ENCODE measurements at places on chromosomes 2 and 18. TPM values are rescaled to one million over a fixed set of nuclear protein-coding genes. Genes with fewer than 3 reads are reported as not detected.

The CBLN2 gene
- polyA plus RNA-seq, result not detected

The COL4A4 gene
- 20.8 TPM for polyA plus RNA-seq

The FAM228B gene
- 12.1 TPM for polyA plus RNA-seq

The GPR35 gene
- polyA plus RNA-seq, result not detected

The LRP1B gene
- not detected for polyA plus RNA-seq

The IL1RN gene
- polyA plus RNA-seq, result not detected

The METTL5 gene
- polyA plus RNA-seq, result 111 TPM

The STARD6 gene
- not detected for polyA plus RNA-seq

The IKZF2 gene
- 0.09 TPM for polyA plus RNA-seq

The MROH2A gene
- not detected for polyA plus RNA-seq

The STK17B gene
- 71.9 TPM for polyA plus RNA-seq

The ST8SIA3 gene
- polyA plus RNA-seq, result not detected

The NOSTRIN gene
- not detected for polyA plus RNA-seq

The VIL1 gene
- 0.28 TPM for polyA plus RNA-seq

The OST4 gene
- 723 TPM for polyA plus RNA-seq

The QPCT gene
- polyA plus RNA-seq, result 1.8 TPM

The NGEF gene
- not detected for polyA plus RNA-seq

Measured in IgD-negative memory B cell (primary cell).